Midbrain (tissue), 1 donor: ENCODE measurements at places on chromosomes 2 and 18.
A peak's percentile ranks its signal among the peaks of the same experiment; 100 is the strongest.

- DNase-seq, result no peak
Measured at GRCh38 chr2:172977270-172978062, 98.2 kb upstream of the MAP3K20 start.

- DNase-seq, result no peak
Measured at GRCh38 chr2:235444101-235444597, 49.7 kb upstream of the AGAP1 start.

GRCh38 chr2:86275384-86275799 lies 62.0 kb downstream of the REEP1 start:
- no peak for DNase-seq

GRCh38 chr2:55364189-55365055 lies 55.2 kb downstream of the CCDC88A start:
- DNase-seq, result peak; percentile 89

- no peak for DNase-seq
Measured at GRCh38 chr2:7468955-7469354, 551.7 kb downstream of the RNF144A start.

- DNase-seq, result no peak
Measured at GRCh38 chr2:111231532-111232252, 111.0 kb downstream of the BCL2L11 start.

DNA sequence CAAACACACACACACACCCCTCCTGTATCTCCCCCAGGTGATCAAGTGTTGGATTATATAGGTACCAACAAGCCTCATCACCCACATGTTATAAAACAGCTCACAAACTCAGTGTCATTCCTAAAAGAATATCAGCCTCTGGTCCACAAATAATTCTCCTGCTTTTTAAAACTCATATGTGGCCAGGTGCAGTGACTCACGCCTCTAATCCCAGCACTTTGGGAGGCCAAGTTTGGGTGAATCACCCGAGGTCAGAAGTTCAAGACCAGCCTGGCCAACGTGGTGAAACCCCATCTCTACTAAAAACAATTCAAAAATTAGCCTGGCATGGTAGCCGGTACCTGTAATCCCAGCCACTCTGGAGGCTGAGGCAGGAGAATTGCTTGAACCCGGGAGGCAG lies 87.8 kb downstream of the LRATD1 start:
- DNase-seq, result no peak

GRCh38 chr18:41693008-41693407 lies 262.0 kb upstream of the PIK3C3 start:
- no peak for DNase-seq

DNA sequence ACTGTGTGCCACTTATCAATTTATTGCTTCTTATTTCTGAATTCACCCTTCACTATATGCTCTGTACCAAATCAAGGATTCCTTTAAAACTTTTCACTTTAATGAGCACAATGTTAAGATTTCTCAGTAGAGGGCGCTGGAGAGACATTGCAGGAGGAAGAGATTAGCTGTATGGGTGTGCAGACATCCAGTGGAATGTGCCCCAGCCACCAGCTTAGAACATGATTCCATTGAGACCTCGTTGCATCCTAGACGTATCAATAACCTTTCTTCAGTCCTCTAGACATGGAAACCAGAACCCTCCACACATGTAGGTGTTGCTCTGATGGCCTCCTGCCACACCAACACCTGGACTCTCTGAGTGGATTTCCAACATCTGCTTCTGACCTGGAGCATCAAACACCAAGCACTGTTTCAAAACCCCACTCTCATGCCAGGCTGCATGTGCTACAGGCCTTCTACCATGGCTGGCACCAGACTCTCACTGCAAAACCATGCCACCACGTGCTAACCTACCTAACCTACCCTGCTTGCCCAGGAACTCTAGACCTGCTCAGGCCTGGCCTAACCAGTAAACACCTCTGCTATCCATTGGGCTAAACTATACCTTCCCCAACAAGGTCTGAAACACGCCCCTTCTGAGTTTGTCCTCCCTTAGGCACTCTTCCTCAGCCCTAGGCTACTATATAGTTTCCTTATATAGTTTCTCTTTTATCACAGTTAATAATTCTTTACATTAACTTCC lies 633.2 kb upstream of the PKDCC start:
- no peak for DNase-seq

- no peak for DNase-seq
Measured at GRCh38 chr2:119326938-119327337, 39.7 kb downstream of the C2orf76 start.

- no peak for DNase-seq
Measured at GRCh38 chr2:27306573-27307286, 1.5 kb downstream of the UCN start.

- no peak for DNase-seq
Measured at GRCh38 chr2:188852772-188853171, 121.4 kb upstream of the COL3A1 start.

DNA sequence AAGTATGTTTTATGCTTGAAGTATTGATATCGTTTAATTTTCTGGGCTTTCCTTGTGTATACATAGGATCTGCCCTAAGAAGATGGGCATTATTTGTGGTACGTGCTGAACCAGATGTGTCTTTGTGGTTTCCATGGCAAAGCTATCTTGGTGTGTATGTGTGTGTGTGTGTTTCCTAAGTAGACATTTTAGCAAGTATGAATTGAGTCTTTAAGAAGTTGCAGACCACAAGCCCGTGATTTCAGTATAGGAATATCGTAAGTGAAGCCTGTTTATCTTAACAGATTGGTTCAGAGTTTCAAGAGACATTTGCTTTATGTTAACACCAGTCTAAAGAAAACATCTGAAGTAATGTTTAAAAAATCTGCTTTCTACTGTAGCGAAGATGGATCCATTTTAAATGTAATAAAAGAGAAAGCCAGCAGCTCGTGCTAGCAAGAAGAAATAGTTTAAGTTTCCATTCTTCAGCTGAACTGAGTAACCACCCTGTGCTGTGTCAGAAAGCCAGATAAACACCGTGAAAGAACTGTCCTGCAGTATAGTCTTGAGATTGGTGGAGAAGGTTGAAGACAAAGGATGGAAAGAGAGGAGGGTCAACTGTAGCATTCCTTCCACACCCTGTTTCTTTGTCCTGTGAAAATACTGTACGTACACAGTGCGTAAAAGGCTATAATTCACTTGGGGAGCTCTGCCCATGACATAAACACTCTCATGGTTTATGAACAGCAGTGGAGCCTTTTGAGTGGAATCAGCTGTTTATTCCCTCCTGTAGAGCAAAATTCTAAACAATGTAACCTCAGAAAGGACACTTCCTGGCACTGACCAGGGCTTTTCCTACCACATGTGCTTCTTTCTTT lies 91.9 kb upstream of the FOSL2 start:
- DNase-seq, result no peak

DNA sequence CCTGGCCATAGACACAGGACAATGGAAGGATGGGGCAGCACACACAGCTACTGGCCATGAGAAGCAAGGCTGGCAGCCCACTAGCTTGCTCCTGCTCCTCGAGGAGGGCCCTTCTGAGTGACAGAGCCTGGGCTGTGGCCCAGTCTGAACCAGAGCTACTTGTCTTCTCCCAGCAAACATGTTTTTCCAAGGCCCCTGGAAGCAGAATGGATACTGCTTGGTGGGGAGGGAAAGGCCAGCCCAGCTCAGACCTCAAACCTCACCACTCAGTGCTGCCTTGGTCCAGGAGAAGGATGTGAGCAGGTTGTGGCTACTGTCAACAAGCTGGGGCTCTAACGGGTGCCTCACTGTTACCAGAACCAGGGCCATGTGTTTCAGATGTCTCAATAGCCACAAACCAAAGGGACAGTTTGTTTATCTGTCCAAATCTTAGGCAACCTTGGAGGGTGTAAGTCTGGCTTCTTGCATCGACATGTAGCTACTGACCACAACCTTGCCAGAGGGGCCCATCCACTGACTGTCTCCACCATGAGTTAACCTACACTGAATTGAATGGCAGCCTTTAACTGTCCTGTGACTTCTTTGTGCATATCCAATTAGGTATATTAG lies 98.6 kb downstream of the TGFA start:
- no peak for DNase-seq

GRCh38 chr2:36798724-36799123 lies 102.2 kb downstream of the VIT start:
- no peak for DNase-seq
